Heart right ventricle (tissue), 16 donors: ENCODE measurements at places on chromosomes 3 and 15.

DNA sequence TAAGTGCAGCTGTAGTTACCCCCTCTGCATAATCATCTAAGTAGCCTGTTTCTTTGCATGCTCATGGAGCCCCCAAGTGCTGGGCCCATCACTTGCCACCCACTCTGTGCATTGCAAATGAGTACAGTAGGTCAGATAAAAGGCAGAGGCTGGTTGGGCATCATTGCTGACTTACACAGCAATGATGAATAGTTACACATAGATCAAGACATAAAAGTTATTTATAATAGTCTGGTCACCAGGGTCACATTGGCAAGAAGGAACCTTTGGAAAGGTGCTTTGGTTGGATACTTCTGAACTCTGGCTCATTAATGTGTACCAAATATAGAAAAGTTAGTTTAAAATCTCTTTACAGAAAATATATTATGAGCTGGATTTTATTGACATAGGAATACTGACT is 111.6 kb downstream of the MITF start:
- no peaks in the 10 kb centered on the region for H3K27me3 ChIP-seq
- DNase-seq = no peak
- no peak overlapping the region for H3K4me3 ChIP-seq
- no peak overlapping the region for H3K27ac ChIP-seq
- H3K4me1 ChIP-seq = peaks cover 63% of the 10 kb centered on the region
- no peaks in the 10 kb centered on the region for H3K36me3 ChIP-seq

GRCh38 chr3:25289663-25290062 is 138.4 kb upstream of the RARB start:
- H3K27me3 ChIP-seq = no peaks in the 10 kb centered on the region
- no peak overlapping the region for H3K4me3 ChIP-seq
- no peak for DNase-seq

DNA sequence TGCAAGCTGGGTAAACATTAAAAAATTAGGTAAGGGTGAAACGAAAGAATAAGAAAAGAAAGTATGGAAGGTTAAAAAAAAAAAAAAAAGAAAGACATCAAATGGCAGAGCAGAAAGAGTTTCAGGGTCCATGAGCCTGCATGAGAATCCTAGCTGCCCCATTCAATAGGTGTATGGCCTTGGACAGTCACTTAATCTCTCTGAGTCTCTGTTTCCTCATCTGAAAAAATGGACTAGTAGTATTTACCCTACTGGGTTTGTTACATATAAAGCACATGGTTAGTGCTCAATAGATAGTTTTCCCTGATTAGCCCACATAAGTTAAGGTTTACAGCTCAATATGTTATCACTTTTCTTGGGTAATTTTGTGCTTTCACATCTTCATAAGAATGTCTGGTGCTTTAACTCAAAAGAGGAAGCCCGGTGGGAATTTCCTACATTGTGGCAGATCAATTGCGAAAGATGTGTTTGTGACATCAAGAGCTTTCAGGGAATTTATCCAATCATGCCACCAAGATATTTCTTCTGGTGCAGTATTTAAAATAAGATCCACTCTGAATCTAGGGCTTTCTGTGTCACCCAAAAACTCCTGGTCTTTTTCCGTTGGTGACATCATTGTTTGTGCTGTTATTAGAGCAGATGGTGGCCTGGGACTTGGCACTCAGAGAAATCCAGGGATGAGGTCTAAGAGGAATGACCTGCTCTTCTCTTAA is 57.2 kb upstream of the UBE2E1 start:
- H3K4me3 ChIP-seq = no peak overlapping the region
- H3K27me3 ChIP-seq = no peaks in the 10 kb centered on the region
- no peaks in the 10 kb centered on the region for H3K36me3 ChIP-seq
- peaks cover 25% of the 10 kb centered on the region for H3K4me1 ChIP-seq
- peak; percentile 43 for DNase-seq

DNA sequence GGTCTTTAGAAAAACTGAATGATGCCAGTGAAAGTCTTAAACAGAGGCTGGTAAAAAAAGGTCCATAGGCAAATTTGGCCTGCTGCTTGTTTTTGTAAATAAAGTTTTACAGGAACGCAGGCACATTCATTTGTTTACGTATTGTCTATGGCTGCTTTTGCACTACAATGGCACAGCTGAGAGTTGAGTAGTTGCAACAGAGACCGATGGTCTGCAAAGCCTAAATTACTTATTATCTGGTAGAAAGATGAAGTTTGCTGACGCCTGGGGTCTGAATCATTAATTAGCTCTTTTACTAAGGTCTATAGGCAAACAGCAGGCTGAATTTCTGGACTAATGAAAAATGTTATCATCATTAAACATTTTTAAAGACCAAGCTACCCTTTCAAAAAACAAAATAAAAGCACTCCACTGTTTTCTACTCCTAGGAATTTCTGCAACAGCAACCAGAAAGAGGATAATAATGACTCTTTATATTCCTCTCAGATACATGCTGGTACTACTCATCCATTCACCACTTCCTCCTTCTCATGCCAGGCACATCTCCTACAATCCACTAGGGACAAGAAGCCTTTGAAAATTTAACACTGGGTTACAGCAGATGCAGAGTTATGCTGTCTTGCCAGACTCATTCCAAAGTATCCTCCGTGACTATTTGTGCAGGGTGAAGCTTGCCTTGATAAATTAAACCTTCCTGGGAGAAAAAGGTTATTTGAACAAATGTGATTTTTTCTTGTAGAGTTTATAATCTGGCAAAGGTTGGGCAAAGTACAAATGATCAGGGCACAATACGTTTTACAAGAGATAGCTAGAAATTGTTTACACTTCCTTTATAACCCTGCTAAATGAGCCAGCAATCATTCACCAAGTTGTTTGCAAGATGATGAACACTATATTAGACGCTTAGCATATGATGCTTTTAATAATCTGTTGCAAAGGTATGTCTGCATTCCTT is 6.0 kb downstream of the GATM start:
- no peaks in the 10 kb centered on the region for H3K4me1 ChIP-seq
- DNase-seq = no peak
- H3K27ac ChIP-seq = no peak overlapping the region
- no peak overlapping the region for H3K4me3 ChIP-seq
- H3K36me3 ChIP-seq = peaks cover 7% of the 10 kb centered on the region
- H3K27me3 ChIP-seq = no peaks in the 10 kb centered on the region

GRCh38 chr3:109057616-109058015 is 60.3 kb downstream of the MORC1 start:
- H3K27ac ChIP-seq = no peak overlapping the region
- H3K36me3 ChIP-seq = no peaks in the 10 kb centered on the region
- no peaks in the 10 kb centered on the region for H3K27me3 ChIP-seq
- H3K4me1 ChIP-seq = no peaks in the 10 kb centered on the region

DNA sequence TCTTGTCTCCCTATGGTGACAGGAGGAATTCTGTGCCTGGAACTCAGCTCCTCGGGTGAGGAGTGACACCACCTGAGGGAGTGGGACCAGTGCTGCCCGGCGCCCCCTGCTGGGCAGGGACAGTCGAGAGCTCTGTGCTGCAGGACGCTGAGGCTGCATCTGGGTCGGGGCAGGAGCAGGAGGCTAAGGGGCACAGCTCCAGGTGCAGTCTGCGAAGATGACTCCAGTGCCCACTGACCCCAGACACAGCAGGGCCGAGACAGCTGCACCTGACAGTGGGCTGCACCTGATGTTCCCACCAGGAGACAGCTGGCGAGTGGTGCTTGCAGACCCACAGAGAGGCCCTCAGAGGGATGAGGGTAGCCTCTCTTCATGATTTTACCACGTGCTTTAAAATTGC is 152.9 kb downstream of the ATP10A start:
- H3K27ac ChIP-seq = no peak overlapping the region
- peak; percentile 61 for DNase-seq
- peaks cover 6% of the 10 kb centered on the region for H3K36me3 ChIP-seq
- no peak overlapping the region for H3K4me3 ChIP-seq
- no peaks in the 10 kb centered on the region for H3K4me1 ChIP-seq

DNA sequence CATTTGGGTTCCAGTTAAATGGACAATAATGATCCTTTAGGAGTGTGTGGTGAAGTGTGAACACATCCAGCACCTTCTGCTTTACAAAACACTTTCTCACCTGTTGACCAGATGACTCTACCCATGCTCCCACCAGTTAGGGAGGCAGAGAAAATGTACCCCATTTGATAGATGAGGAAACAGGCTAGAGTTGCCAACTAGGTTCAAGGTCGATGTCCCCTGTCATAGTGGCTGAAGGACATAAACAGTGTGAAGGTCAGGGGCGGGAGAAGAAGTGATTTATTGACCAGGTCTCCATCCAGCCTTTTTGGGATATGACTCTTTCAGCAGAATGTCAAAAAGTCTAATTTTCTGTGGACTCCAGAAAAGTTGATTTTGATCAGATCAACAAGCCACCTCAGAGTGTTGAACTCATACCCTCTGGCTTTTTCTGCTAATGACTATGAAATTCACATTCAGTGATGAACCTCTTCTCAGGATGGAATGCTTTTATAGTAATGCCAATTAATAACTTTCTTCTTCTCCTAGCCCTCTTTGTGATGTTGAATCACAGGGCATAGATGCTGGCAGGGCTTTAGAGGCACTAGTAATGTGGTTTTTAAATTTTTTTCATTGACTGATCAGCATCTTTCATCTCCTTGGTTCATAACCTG is 57.5 kb downstream of the CPN2 start:
- H3K36me3 ChIP-seq = no peaks in the 10 kb centered on the region
- H3K27me3 ChIP-seq = peaks cover 12% of the 10 kb centered on the region
- no peak for DNase-seq

- no peaks in the 10 kb centered on the region for H3K36me3 ChIP-seq
- H3K27me3 ChIP-seq = no peaks in the 10 kb centered on the region
- peak overlapping the region; percentile 64 for H3K27ac ChIP-seq
- H3K4me1 ChIP-seq = no peaks in the 10 kb centered on the region
- no peak overlapping the region for H3K4me3 ChIP-seq
These were observed 453.9 kb downstream of the SQOR start for GRCh38 chr15:46088486-46089445.

DNA sequence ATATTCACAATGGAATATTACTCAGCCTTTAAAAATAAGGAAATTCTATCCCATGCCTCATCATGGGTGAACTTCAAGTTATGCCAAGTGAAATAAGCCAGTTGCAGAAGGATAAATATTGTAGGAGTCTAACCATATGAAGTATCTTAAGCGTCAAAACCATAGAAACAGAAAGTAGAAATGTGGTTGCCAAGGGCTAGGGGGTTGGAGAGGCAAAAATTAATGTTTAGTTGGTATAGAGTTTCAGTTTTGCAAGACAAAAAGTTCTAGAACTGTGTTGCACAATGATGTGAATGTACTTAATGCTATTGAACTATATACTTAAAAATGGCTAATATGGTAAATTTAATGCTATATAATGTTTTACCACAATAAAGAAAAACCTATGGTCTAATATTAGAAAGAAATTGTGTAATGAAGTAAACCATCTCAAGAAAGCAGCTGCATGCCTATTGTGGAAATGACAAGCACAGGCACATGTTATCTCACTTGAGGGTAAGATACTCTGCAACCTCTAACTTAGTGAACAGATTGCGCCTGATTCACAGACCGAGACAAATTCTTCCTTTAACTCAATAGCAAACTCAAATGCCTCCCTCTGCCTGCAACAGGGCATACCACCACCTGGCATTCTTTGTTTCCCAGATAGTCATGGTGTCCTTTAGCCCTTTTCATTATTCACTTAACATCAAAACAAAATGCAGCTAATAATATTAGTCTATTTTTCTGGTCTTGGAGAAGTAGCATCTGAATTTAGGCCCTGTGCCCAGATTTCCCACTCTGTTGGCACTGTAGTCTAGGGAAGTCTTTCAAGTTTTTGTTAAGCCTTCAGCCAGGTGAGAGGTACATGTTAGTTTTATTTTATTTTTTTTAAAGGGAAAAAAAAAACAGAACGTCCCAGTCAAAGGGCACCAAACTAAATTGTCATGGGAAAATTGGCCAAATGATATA is 80.2 kb upstream of the ACP3 start:
- H3K27ac ChIP-seq = no peak overlapping the region
- no peak for DNase-seq
- H3K4me3 ChIP-seq = no peak overlapping the region
- H3K4me1 ChIP-seq = no peaks in the 10 kb centered on the region

DNA sequence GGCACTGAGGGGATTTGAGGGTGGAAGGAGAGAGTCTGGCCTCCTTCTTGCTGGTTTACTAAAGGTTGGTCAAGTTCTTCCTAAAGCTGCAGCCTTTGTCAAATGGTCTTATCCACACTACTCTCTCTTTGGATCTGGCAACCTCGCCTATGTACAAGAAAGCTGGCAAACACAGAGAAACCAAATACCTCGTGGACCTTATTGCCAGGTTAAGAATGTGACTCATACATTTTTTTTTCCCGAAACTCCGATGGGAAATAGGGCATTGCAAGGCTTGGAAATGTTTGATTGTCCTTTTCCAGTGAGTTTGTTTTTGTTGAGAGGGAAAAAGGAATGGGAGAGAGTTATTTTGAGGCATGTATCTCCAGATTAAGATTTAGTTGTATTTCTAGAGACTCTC is 13.9 kb downstream of the EOMES start:
- H3K4me3 ChIP-seq = no peak overlapping the region
- no peaks in the 10 kb centered on the region for H3K36me3 ChIP-seq
- DNase-seq = no peak
- H3K27ac ChIP-seq = no peak overlapping the region
- H3K27me3 ChIP-seq = peaks cover 45% of the 10 kb centered on the region

DNA sequence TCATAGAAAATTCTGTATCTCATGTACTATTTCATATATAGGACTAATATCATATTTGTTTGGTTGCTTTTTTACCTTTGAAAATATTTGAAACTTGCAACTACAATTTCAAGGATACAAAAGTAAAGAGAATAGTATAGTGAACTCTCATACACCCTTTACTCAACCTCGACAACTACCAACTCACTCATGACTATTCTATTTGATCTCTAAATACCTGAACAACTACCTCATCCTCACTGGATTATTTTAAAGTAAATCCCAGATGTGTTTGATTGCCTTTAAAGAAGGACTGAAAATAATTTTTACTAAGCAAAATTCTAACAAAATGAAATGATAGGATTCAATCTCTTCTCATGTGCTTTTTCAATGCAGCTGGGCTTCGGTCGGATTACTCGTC is 12.1 kb downstream of the TMPRSS7 start:
- H3K27ac ChIP-seq = no peak overlapping the region
- DNase-seq = no peak
- H3K27me3 ChIP-seq = no peaks in the 10 kb centered on the region
- H3K36me3 ChIP-seq = no peaks in the 10 kb centered on the region
- no peak overlapping the region for H3K4me3 ChIP-seq

GRCh38 chr3:38001456-38002081 is 11.0 kb downstream of the VILL start:
- H3K27me3 ChIP-seq = no peaks in the 10 kb centered on the region
- H3K36me3 ChIP-seq = no peaks in the 10 kb centered on the region
